ENCODE measurements at places on chromosomes 3 and 15.

GRCh38 chr3:31008994-31009393, 114.5 kb upstream of the GADL1 start:
- DNase-seq = no peak

- no peak for DNase-seq
These were observed 34.7 kb downstream of the EPHB1 start for GRCh38 chr3:134829721-134830120.

- DNase-seq = peak; percentile 26
These were observed 602.8 kb downstream of the FOXP1 start for GRCh38 chr3:70980646-70981170.

GRCh38 chr3:98798820-98799219, 35.7 kb downstream of the ST3GAL6 start:
- DNase-seq = no peak

GRCh38 chr3:190433626-190434025, 16.1 kb downstream of the TMEM207 start:
- DNase-seq = no peak

- no peak for DNase-seq
These were observed 444.0 kb downstream of the MFSD1 start for GRCh38 chr3:159245871-159246270.

- DNase-seq = no peak
These were observed 10.5 kb downstream of the ABCF3 start for GRCh38 chr3:184196536-184196935.

DNA sequence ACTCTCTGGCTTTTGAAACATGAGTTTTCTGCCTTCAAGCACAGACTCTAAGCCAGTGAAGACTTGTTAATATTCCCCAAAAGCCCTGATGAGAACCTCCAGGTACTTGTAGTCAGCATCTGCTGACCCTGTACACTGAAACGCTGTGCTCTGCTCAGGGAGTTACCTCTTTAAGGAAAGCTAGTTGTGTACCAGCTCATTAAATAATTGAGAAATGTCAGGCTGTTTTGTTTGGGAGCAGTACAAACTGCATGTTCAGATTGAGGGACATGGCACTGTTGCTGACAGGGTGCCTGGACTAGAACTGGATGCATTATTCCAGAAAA, 21.7 kb downstream of the UPK1B start:
- no peak for DNase-seq

DNA sequence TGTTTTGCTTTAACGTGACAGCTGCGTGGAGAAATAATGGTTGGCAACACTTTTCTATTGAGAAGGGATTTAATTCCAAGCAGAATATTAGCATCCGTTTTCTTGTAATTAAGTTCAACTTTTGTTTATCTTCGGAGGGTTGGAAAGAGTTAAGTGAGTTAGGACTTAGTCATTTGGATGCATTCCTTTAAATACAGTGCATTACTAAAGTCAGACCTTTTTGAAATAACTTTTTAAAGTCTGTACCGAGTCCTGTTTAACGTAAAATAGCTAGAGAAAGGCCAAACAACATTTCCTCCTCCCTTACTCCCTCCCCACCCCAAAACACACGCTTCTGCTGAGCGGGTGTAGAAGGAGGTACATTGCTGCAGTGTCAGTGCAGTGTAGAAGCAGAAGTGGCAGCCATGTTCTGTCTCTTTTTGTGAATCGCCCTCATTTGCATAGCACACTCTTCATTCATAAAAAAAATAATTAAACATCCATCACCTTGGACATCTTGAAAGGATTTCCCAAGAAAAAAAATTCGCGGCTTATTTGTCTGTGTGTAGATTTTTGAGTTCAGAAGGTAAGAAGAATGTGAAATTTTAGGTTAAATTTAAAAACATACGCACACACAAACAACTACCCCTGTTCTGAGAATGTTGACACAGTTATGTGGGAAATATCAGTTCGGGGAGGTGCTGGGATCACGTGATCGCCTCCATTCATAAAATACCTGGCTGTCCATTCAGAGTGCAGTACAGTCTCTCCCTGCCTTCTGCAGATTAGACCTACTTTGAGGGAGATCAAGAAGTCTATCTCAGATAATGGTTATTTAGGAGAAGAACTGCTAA, 1.6 kb downstream of the SPRED1 start:
- peak; percentile 53 for DNase-seq

GRCh38 chr3:182697345-182697919, 95.9 kb upstream of the ATP11B start:
- DNase-seq = no peak

DNA sequence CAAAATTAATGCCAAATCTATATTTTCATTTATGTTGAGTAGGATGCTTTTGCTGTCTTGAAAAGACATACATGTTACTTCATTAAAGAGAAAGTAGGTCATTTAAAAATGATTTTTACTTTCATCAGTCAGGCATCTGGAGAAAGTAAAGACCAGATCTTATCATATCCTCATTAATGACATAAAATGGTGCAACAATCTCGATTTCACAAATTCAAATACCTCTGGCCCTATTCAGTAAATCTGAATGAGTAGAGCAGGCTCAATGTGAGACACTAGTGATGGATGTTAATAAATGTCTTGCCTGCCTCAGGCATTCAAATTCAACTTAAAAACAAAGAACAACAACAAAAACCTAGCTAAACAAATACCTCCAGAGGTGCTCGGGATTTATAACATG, 714.1 kb downstream of the NAALADL2 start:
- no peak for DNase-seq

DNA sequence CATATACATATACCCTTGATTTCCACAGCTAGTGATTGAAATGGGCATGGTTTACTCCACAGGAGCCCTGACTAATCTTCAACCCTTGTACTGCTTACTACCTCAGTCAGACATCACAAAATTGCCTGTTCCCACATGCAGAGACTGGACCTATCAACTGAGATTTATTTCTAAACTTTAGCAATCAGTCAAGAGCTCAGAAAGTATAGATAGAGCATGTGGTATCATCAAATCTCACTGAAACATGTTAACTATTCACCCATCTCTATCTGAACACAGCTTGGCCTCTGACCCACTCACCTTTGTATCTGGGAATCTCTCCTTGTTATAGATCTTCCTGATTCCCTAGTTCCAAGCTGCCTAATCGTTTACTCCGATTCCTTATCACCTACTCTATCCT, 14.6 kb downstream of the ADAM10 start:
- no peak for DNase-seq

- no peak for DNase-seq
These were observed 74.5 kb downstream of the FOXP1 start for GRCh38 chr3:71509066-71509465.

- no peak for DNase-seq
These were observed 14.8 kb downstream of the WDR53 start for GRCh38 chr3:196553551-196553950.

DNA sequence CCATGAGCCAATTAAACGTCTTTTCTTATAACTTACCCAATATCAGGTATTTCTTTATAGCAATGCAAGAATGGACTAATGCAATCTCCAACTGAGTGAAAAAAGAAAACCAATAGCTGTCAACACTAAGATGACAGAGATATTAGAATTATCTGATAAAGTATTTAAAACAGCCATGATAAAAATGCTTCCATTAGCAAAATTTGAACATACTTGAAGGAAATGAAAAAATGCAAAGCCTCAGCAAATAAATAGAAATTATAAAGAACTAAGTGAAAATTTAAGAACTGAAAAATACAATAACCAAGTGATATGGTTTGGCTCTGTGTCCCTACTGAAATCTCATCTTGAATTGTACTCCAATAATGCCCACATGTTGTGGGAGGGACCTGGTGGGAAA, 99.6 kb downstream of the BOC start:
- no peak for DNase-seq

DNA sequence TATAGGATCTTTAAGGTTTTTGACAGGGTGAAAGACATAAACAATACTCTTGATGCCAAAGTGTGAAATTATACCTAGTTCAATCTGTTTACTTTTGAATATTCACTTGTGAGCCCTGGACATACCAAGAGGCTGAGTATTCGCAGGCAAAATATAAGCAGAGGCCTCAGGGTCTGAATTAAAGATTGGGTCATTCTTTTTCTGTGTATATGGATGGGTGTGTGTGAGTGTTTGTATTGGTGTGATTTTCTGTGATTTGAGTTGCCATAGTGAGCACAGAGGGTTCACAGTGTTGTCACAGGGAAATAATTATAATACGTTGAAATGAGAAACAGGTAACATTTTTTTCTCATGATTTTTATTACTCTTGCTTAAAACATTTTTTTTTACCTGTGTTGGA, 770.7 kb upstream of the ALCAM start:
- no peak for DNase-seq

GRCh38 chr3:81799403-81799802, 38.0 kb upstream of the GBE1 start:
- no peak for DNase-seq

DNA sequence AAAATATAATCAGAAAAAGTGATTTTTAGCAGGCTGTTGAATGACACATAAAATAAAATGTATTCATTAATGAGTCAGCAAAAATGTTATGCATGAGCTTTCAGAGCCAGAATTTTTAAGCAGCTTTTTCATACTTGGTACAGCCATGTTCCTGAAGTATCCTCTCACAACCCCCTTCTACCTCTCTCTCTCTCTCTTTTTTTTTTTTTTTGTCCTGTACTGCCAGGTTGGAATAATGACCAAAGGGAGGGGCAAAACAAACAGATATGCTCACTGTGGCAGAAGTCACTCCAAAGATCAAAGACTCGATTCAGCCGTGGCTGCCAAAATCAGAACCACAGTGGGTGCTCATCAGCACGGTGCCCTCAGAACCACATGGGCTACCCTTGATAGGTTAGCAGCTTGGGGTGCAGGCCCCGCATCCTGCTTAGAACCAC, 383.0 kb downstream of the ZBTB20 start:
- no peak for DNase-seq

- DNase-seq = no peak
These were observed 266.9 kb downstream of the KCNMB2 start for GRCh38 chr3:178802993-178803693.

GRCh38 chr3:177411201-177411600, 213.9 kb upstream of the TBL1XR1 start:
- no peak for DNase-seq

DNA sequence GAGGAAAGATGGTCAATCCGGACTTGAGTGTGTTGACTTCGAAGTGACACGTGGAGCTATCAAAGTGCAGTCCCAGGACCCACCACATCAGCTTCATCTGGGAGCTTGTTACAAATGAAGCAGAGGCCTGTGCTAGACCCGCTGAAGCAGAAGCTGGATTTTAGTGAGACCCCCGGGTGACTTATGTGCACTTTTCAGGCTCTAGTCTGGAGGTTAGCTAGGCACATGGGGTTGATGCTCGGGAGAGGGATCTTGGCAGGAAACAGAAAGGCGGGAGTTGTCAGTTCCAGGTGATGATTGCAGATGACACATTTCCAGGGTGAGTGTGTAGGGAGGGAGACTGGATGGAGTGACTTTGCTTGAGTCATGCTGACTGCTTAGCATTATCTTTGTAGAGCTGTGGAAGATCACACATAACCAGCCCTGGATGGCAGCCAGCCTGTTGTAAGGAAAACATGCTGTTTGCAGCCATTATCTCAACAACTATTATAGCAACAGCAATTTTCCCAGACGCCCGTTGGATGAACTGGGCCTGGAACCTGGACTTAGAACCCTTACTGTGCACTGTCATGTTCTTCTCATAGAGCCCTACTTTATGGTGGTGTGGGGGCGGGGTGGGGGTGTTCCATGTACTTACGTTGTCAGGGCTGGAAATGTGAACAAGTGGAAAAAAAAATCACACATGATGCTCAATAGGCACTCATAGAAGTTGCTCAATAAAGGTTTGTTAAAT, 122.4 kb downstream of the THSD4 start:
- no peak for DNase-seq

- peak; percentile 68 for DNase-seq
These were observed 61.9 kb downstream of the BTLA start for GRCh38 chr3:112437146-112438022.

- DNase-seq = no peak
These were observed 8.8 kb downstream of the ANKUB1 start for GRCh38 chr3:149783576-149783975.

- peak; percentile 6 for DNase-seq
These were observed 281.3 kb downstream of the CLSTN2 start for GRCh38 chr3:140216249-140216648.

- DNase-seq = peak; percentile 36
These were observed 36.9 kb downstream of the DNASE1L3 start for GRCh38 chr3:58173669-58174398.

DNA sequence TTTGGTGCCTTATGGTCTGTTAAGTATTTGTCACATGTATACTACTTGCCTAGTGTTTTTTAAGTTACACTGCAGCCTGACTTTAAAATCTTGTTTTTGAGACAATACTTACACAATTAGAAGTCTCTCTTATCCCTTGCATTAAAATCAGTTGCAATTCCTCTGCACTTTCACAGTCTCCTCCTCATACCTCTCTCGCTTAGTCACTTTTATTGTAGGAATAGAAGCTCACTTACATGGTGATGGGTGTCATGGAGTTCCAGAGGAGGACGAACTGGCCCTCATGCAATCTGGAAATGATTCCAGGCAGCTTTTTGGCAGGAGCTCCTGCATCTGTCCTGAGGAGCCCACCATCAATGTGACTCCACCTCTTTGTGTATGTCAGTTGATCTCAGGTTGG, 238.4 kb upstream of the TBC1D5 start:
- no peak for DNase-seq

GRCh38 chr3:9769012-9769411, 735 bp downstream of the CAMK1 start:
- DNase-seq = no peak

GRCh38 chr3:28847736-28848135, 433.1 kb upstream of the RBMS3 start:
- DNase-seq = no peak

GRCh38 chr3:129615751-129616281, 9.3 kb upstream of the PLXND1 start:
- no peak for DNase-seq

- no peak for DNase-seq
These were observed 23.8 kb upstream of the OXTR start for GRCh38 chr3:8793242-8793641.

DNA sequence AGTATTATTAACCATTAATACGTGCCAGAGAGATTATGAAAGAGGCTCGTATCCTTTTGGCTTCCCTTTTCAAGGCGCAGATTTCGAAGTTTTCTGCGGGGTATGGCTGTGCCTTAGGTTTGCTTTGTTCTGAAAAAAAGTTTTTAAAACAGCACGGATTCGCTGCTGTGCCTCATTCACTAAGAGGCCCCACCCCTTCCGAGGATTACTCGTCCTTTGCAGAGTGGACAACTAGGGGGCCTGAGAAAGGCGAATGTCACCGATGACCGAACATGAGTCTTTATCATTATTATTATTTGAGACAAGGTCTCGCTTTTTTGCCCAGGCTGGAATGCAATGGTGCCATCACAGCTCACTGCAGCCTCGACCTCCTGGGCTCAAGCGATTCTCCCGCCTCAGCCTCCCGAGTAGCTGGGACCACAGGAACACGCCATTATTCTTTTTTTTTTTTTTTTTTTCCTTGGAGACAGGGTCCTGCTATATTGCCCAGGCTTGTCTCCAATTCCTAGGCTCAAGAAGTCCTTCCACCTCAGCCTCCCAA, 684 bp upstream of the RPS27L start:
- peak; percentile 42 for DNase-seq

GRCh38 chr15:89452330-89452836, 44.0 kb downstream of the RHCG start:
- no peak for DNase-seq

Measured in activated CD4-positive, alpha-beta T cell treated with anti-CD3 and anti-CD28 coated beads, Interleukin-2, Interleukin-6, amounts not matched to agents 100 ng/mL and 50 ng/mL, durations not matched to agents 16 hours and 8 hours (primary cell).